ENCODE measurements at places on chromosomes 2 and 18.
A peak's percentile ranks its signal among the peaks of the same experiment; 100 is the strongest.

DNA sequence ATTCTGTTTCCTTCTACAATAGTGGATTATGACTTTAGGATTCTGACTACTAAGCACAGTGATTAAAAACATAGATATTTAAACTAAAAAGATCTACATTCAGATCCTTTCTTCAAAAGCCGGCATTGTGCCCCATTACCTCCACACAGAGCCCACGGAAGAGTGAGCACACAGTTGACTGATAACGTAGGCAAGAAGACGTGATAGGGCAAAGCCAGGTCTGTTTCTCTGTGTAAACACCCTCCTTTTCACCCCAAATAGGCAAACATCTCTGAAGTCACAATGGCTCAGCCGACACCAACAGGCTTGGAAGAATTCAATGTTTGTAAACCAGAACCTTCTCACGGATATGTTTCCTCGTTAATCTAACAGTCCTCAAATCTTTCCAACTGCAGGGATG lies 302.9 kb downstream of the CMPK2 start:
- DNase-seq: no peak

DNA sequence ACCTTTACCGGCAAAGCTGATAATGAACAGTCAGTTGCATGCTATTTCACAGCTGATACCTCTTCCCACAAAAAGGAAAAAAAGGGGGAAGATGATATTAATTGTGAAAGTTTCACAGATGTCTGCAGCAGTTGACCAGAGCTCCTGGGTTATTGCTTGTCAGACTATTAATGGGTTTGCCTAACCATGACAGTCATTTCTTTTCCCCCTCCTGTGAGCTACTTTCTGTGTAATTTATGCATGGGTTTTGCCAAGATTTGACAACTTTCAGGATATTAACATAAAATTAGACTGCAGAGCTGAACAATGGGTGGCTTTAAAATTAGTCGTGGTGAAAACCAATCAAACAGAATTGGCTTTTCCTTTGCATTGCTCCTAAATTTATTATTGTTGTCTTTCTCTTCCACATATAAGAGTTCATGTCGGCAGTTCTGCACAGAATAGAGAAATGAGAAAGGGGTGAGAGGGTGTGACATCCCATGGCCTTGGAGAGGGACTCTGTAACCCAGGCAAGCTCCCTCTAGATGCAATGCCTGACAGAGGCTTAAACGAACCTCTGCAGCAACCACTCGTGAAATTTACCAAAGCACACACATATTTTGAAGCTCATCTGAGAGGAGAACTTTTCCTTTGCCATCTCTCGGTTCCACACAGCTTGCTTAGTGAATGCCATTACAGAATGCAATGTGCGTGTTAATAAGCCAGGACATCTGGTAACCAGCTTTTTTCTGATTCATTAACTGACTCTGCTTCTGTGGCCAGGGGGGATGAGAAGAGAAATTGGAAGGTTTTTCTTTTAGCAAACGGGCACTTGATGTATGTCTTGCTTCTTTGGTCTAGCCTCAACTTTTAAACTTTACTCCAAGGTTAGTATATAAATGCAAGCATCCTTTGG lies 82.2 kb upstream of the ITGA4 start:
- no peak for DNase-seq

GRCh38 chr2:236848501-236848900 lies 237.2 kb upstream of the COPS8 start:
- no peak for DNase-seq

- DNase-seq: no peak
Observed at GRCh38 chr2:154589514-154589913, 109.0 kb upstream of the KCNJ3 start.

DNA sequence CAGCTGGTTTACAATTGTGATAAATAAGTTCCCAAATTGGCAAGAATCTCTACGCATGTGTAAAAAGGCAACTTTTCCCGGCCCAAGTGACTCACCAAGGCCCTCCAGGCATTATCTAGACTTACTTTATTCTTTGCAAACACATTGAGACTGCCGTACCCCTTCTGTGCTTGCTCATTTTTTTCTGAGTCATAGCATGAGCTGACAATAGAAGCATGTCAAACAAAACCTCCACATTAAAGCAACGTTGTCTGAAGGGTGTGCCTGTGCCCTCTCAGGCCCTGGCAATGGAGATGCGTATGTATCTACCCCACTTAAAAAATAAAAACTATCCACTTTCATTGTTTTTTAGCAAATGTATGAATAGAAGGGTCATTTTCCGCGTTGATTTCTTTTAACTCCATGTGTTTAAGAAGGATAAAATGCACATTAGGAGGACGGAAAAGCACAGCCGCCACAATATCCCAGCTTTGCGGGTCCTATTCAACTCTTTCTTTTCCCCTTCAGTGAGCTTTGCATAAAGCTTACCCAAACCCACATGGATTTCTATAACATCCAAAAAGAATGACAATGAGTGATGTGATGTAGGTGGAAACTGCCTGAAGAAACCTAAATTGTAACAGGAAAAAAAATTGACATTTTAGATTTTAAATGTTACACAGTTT lies 298.2 kb downstream of the CDCA7 start:
- no peak for DNase-seq

GRCh38 chr2:55885127-55885943 lies 38.2 kb downstream of the EFEMP1 start:
- DNase-seq: no peak

DNA sequence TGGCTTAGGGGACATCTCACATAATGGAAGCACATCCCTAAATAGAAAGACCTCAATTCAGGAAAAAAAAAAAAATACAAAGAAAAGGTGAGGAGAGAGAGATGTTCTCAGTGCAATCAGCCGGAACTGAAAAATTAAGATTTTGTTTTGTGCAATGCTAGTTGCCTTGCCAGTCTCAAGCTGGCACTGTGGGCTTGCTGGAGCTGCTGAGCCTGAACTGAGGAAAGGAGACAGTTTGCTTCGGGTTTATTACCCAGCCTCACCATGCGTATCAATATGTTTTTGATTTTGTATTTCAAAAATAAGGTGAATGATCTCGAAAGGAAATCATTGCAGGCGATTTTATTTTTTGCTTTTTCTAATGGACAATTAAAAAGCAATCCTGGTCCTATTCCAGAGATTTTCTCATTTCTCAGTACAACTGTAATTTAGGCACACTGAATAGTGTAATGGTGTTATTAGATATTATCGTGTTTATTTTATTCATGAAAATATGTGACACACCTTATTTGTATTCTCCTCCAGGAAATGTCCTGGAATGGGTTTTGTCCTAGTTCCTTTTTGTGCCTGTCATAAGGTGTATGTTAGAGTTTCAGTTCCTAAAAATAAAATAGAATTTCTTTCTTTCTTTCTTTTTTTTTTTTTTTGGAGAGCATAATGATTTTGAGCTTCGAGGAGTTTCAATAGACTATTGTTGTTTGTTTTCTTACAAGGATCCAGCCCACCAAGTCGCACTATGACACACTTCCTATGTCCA lies 72.8 kb upstream of the ZEB2 start:
- DNase-seq: no peak

- no peak for DNase-seq
Observed at GRCh38 chr2:65789923-65790675, 357.7 kb upstream of the SPRED2 start.

DNA sequence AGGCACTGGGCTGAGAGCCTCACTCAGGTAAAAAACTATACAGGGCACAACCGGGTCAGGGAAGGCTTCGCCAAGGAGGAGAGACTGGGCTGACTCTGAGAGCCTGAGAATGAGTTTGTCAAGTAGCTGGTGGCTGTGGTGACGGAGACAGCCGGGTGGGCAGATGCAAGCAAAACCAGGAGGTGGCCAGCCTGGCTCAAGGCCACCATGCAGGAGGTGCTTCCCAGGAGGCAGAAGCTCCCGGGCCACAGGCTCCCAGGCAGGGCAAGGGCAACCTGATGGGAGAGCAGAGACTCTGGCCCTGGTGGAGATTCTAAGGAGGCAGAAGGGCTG lies 2.9 kb upstream of the INHBB start:
- DNase-seq: no peak

- DNase-seq: no peak
Observed at GRCh38 chr2:146374505-146374904, 1470.3 kb upstream of the ACVR2A start.

GRCh38 chr2:112831946-112832840 lies 4.4 kb downstream of the IL1B start:
- DNase-seq: no peak

DNA sequence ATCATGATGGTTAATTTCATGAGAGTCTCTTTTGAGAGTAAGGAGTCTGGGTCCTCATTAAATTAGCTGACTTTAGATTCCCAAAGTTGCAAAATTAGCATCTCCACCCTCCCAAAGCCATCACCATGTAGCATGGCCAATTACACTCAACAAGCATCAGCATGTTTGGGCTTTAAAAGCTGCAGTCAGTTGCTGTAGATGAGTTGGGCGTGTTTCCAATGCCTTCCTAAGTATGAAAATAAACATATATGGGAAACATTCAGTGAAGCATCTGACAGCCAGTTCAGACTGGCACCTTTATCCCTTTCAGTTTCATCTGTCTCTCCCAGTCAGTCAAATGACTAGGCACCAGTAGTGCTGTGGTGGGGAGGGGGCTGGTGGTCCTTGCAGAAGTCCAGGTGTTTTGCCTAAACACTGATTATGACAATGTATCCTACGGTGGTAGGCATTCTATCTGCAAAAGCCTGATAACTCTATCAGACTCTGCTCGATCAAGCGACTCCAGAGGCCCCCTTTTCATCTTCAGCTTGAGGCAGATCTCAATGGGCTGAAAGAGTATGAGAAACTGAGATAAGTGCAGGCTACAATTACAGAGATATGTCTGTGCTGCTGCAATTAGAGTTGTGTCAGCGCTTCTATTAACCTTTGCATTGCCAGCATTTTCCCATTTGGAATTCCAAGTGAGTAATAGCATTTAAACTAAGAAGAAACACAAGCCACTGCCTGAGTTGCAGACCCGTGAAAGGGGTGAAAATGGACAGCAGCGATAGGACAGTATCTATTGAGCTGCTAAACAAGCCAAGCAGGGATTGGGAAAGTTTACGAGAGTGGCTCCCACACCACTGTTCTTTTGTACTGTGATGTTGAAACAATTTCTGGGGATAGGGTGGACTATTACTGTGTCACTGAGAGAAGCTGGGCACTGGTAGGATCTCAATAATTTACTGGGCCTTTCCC lies 67.3 kb upstream of the SPOPL start:
- DNase-seq: no peak

DNA sequence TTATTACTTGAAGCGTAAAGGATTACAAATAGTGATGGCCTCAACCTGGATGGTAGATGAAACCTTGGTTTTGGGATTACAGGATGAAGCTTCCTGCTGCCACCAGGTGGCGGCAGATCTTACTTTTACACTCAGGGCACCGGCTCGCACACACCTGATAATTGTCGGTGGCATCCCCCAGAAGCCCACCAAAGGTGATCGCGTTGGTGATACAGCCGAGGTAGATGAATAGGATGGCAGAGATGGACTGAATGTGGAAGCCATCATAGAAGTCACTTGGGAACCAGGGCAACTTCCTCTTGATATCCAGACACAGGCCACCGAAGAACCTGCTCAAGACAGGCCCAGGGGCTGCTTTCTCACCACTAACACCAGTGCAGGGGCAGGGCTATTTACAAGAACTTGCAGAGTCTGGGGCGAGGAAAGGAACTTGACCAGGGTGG lies 51.8 kb downstream of the MTHFD2 start:
- peak; percentile 16 for DNase-seq

GRCh38 chr2:83959266-83959665 lies 499.8 kb downstream of the SUCLG1 start:
- no peak for DNase-seq

- no peak for DNase-seq
Observed at GRCh38 chr2:67656875-67657274, 259.7 kb downstream of the ETAA1 start.

GRCh38 chr2:118061135-118061955 lies 26.9 kb upstream of the INSIG2 start:
- DNase-seq: no peak

DNA sequence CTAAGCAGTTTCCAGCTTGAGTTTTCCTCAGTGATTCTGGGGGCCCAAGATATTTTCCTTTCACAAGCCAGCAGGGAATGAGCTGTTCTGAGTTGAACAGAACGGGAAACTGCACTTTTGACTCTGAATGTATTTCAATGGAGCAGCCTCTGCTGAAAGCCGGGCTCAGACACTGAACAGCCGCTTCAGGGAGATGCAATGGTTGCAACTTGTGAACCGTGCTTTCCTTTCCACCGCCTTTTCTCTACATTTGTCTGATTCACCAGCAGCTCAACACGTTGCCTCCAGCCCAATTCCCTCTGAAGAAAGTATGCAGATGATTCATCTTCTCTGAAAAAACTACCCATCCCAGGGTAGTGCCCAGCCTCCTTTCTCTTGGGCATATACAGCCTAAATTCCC lies 119.3 kb upstream of the PKDCC start:
- DNase-seq: no peak

DNA sequence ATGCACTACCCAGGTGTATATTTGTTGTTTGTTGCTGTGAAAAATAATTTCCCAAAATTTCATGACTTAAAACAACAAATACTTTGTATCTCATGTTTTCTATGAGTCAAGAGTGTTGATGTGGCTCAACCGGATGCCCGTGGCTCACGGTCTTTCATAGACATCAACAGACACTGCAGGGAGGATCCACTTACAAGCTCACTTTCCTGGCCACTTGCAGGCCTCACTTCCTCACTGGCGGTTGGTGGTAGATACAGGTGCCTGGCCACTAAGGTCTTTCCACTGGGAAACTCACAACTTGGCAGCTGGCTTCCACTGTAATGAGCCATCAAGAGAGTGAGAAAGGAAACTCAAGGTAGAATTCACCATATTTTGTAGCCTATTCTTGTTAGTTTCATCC lies 662.9 kb downstream of the IRS1 start:
- DNase-seq: no peak

DNA sequence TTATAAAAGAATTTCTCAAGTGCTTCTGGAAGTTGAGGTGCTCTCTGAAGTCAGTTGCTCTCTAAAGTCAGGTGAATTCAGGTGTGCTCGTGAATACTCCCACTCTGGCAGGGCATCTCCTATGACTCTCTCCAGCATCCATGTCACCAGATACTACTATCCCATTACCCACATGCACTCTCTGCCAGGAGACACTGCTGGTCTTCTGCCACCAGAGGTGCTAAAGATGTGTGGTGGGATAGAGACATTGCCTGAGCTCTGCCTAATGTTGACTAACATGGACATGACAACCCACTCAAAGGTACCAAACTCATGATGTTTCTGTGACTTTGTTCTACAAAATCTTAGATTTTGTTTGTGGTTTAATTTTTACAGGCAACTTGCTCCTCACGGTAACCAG lies 106.4 kb upstream of the HNRNPA3 start:
- DNase-seq: no peak

GRCh38 chr2:73939419-73939818 lies 12.7 kb downstream of the DGUOK start:
- no peak for DNase-seq

GRCh38 chr2:120441744-120442471 lies 96.0 kb downstream of the INHBB start:
- no peak for DNase-seq

GRCh38 chr18:22094358-22094734 lies 75.0 kb upstream of the GATA6 start:
- DNase-seq: no peak
